ENCODE measurements at places on chromosomes 5 and 9.

DNA sequence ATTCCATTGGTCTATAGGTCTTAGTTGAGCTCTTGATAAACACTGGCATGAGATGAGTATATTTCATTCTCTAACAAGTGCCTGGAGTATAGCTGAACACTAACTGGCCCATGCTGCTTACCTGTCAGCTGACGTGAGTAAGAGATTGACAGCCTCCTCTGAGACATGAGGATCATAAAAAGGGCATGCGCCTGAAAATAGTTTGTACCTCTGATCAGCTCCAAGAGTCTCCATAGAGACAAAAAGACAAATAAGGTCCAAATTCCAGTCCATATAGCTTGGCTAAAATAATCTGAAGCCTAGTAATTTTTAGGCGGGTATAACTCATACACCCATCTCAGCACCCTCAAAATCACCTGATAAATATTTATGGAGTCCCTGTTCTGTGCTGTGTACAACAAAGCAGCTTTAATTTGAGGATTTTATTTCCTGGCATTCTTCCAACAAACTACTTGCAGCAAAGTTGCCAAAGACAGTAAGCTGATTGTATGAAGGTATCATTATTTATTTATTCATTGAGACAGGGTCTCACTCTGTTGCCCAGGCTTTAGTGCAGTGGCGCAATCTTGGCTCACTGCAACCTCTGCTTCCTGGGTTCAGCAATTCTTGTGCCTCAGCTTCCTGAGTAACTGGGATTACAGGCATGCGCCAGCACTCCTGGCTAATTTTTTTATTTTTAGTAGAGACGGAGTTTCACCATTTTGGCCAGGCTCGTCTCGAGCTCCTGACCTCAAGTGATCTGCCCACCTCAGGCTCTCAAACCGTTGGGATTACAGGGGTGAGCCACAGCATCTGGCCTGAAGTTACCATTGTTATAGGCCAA lies 16.2 kb upstream of the FSD1L start:
- no peak for DNase-seq

DNA sequence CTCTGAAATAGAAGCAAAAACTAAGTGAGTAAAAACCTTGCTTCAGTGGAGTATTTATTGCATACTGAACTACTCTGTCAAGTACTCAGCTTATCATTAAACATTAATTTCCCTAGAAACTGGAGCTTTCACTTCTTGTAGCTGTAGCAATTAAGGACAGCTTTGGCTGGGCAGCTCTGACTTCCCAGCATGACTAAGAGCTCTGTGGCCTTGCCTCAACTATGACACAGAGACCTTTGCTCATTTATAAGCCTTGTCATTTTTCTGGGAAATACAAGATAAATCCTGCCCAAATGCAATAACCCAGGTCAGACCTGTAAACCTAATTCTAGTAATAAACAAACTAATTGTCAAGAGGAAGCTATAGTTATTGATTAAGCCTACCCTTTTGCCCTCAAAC lies 65.4 kb upstream of the STK32A start:
- DNase-seq: no peak

DNA sequence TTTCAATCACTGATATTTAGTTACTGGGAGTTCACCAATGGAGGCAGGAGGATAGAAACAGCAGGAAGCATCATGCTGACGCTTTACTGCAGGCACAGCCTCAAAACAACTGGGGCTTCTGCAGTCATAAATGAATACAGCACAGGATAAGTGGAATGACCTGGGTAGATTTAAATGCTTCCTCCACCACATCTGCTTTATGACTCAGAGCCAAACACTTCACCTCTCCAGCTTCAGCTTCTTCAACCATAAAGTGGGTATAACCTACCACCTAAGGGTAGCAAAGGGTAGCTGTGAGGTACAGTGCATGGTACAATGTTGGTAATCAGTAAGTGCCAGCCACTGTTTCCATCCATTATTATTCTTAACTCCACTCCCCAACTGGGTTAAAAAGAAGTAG lies 28.4 kb downstream of the RASEF start:
- DNase-seq: no peak

- no peak for DNase-seq
Observed at GRCh38 chr5:129223178-129223577, 128.6 kb downstream of the ISOC1 start.

- DNase-seq: no peak
Observed at GRCh38 chr5:170388818-170389549, at the start of gene KCNMB1. TSS of gene KCNMB1 (minus strand) at chr5:170389367. CDS start at chr5:170385447, 3,920 bp downstream.

GRCh38 chr9:33295571-33295970 lies 5.3 kb downstream of the NFX1 start:
- DNase-seq: no peak

Data from heart left ventricle (tissue), 16 donors.